Peyer's patch (tissue), 4 donors: ENCODE measurements at places on chromosomes 2 and 18. TPM values are rescaled to one million over a fixed set of nuclear protein-coding genes. Genes with fewer than 3 reads are reported as not detected.

Gene RAB17
- 217 TPM for total RNA-seq

DNA sequence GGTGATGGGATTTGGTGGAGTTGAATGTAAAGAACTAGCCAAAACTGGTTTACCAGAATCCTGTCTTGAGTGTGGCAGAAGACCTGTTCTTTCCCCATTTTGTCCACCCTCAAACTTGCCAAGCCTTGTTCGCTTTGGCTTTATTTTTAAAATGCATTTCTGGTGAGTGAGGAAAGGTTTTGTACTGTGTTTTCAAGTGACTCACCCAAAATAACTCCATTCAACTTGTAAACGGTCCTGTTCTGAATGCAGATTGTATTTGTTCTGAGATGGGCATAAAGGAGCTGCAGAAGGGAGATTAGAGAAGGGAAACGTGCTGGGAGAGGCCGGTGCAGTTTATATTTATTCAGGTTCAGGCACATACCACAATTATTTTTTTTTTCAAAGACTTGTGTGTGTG, 5.3 kb upstream of the ITPRID2 start:
- no peaks in the 10 kb centered on the region for H3K4me1 ChIP-seq
- H3K27me3 ChIP-seq: no peaks in the 10 kb centered on the region
- H3K36me3 ChIP-seq: no peaks in the 10 kb centered on the region
- H3K27ac ChIP-seq: no peak overlapping the region

GRCh38 chr18:27667064-27667463, 482.0 kb upstream of the CHST9 start:
- H3K27ac ChIP-seq: no peak overlapping the region
- no peak overlapping the region for H3K4me3 ChIP-seq
- no peaks in the 10 kb centered on the region for H3K4me1 ChIP-seq
- DNase-seq: no peak

DNA sequence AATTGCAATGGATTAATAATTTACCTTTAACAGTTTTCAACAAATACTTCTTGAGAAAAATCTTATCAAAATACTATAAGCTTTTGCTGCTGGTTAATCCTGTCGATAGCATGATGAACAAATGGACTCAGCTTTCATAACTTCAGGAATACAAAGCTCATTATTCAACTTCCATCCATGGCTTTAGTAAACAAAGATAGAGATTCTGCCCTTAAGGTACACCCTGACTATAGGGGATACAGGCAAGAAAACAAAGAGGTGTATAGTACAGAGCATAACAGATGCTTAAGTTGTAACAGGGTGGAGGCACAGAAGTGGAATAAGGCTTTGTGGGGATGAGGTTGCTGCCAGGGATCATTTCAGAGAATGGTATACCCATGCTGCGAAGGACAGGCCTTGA, 272.5 kb upstream of the STON1 start:
- DNase-seq: no peak
- H3K4me1 ChIP-seq: no peaks in the 10 kb centered on the region
- no peaks in the 10 kb centered on the region for H3K36me3 ChIP-seq

GRCh38 chr2:45781464-45781811, 130.0 kb downstream of the PRKCE start:
- H3K4me3 ChIP-seq: no peak overlapping the region
- DNase-seq: no peak
- no peaks in the 10 kb centered on the region for H3K36me3 ChIP-seq
- no peak overlapping the region for H3K27ac ChIP-seq
- no peaks in the 10 kb centered on the region for H3K27me3 ChIP-seq
- H3K4me1 ChIP-seq: no peaks in the 10 kb centered on the region

DNA sequence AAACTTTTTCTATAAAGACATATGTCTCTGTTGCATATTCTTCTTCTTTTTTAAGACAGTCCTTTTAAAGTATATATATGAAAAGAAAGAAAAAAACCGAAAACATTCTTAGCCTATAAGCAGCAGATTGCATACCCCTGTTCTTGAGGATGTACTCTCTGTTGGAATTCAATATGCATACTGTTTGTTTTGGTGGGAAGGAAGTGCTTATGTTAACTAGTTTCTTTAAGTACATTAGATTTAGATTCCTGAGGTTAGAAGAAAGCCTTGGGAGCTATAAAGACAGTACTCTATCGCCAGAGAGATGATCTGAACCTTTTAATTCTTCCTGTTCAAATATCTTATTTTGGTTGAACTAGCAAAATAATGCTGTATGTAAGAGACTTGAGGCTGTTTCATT, 46.8 kb upstream of the TBR1 start:
- H3K27me3 ChIP-seq: no peaks in the 10 kb centered on the region
- no peaks in the 10 kb centered on the region for H3K4me1 ChIP-seq
- DNase-seq: no peak
- no peaks in the 10 kb centered on the region for H3K36me3 ChIP-seq

GRCh38 chr18:35618289-35618688, 36.7 kb downstream of the GALNT1 start:
- peaks cover 21% of the 10 kb centered on the region for H3K4me1 ChIP-seq
- no peaks in the 10 kb centered on the region for H3K27me3 ChIP-seq
- no peak for DNase-seq
- H3K27ac ChIP-seq: no peak overlapping the region
- H3K36me3 ChIP-seq: no peaks in the 10 kb centered on the region

Gene GAL3ST2
- not detected for total RNA-seq

DNA sequence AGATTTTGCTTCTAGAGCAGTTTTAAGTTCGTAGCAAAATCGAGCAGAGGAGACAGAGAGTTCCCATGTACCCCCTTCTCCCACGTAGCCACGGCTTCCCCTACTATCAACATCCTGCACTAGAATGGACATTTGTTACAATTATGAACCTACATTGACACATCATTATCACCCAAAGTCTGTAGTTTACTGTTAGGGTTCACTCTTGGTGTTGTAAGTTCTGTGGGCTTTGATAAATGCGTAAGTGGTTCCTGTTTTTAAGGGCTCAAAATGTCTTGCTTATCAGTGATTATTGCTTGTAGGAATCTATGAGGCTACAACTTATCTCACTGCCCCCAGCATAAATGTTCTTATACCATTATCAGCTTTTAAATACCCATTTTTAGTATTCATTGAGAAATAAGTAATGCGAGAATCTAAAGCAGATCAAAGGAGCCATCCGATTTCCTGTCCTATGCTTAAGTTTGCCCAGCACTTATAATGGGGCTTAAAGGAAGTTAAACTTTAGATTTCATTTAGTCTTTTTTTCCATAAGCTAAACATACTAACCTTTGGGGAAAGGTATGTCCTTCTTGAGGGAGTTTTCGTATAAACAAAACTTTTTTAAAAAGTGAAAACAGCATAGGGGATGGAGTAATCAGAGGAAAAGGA, 118.7 kb downstream of the HAUS1 start:
- no peak overlapping the region for H3K27ac ChIP-seq
- DNase-seq: no peak
- no peak overlapping the region for H3K4me3 ChIP-seq
- no peaks in the 10 kb centered on the region for H3K36me3 ChIP-seq

Gene PUM2
- 76.7 TPM for total RNA-seq

DNA sequence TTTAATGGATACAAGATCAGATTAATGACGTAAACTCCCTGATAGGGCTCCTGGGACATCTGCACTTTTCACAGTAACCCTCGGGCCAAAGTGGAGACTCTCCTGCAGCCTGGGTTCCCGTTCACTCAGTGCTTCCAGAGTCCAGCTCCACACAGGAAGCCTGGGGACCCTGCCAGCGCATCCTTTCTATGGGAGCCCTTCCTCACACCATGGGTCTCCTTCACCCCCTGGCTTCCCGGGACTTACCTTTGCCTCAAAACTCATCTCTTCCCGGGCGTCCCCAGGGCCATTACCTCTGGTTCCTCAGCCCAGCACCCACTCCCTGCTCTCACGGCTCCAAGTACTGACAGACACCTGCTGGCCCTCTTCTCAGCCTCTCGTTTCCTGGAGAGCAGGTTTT, 40.7 kb upstream of the KLF11 start:
- no peaks in the 10 kb centered on the region for H3K4me1 ChIP-seq

- H3K27ac ChIP-seq: no peak overlapping the region
- no peaks in the 10 kb centered on the region for H3K4me1 ChIP-seq
- DNase-seq: no peak
- no peaks in the 10 kb centered on the region for H3K36me3 ChIP-seq
- H3K27me3 ChIP-seq: no peaks in the 10 kb centered on the region
Measured at GRCh38 chr2:70771446-70771845, 3.4 kb upstream of the ADD2 start.

Gene TMEM200C
- total RNA-seq: under 0.01 TPM

Gene VPS4B
- 68.7 TPM for total RNA-seq

DNA sequence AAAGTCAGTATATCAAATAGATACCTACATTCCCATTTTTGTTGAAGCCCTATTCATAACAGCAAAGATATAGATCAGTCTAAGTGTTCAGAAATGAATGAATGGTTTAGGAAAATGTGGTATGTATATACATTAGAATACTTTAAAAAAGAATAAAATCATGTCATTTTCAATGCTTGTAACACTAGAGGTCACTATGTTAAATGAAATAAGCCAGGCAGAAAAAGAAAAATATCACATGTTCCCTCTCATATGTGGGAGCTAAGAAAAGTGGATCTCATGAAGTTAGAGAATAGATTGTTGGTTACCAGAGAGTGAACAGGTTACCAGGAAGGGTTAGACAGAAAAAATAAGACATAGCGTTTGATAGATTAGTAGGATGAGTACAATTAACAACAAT, 1111.0 kb upstream of the SLC39A10 start:
- no peak overlapping the region for H3K27ac ChIP-seq
- H3K4me3 ChIP-seq: no peak overlapping the region
- no peaks in the 10 kb centered on the region for H3K4me1 ChIP-seq
- H3K36me3 ChIP-seq: no peaks in the 10 kb centered on the region
